ENCODE measurements at places on chromosomes 11 and 22.
A peak's percentile ranks its signal among the peaks of the same experiment; 100 is the strongest.

DNA sequence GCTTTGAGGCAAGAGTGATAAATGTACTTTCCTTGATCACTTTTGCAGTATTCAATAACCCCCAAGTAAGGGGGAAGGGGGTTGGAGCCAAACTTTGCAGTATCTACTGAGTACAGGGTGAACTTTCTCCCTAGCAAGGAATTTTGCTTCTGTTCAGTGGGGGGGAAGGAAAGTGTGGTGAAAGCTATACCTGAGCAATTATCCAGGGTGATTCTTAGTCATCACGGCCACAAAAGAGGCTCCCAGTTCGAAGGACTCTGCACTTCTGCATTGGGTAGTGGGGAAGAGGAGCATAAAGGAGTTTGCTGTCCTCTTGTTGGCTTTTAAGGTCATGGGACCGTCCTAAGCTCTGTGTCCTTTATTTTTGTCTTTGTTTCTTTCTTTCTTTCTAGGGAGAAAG, 346.5 kb upstream of the SYN3 start:
- DNase-seq, result no peak

DNA sequence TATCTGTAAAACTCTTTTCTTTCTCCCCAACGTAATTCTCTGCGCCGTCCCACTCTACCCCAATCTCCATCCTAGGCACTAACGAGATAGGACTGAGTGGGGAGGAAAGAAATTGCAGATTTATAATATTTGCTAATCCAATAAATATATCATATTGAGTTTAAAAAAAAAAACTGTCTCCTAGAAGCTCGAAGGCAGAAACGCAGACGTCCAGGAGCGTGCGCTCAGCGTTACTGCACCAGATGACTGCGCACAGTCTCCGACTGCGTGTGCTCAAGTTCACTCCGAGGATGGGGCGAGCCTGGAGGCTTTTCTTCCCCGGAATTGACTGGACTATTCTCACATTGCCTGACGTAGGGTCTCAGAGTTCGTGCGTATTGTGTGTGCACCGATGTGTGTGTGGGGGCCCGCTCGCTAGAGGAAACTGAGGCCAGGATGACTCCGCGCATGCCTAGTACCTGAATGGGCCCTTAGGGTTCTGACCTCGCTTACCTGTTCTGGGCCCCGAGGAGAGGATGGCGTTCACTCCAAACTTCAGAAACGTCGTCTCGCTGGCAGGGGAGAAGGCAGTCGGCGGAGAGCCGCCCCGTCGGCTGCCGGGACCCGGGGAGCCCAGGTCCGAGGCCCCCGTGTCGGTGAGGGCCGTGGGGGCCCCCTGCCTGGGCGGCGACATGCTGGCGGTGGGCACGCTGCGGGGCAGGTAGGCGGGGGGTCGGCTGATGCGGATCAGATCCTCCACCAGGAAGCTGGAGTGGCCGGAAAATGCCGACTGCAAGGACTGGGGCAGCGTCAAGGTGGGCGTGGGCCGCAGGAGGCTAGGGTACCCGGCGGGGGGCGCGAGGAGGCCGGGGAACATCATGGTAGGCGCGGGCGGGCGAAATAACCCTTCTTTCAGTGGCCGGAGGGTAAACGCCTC, 551 bp downstream of the DBX1 start:
- DNase-seq, result no peak

DNA sequence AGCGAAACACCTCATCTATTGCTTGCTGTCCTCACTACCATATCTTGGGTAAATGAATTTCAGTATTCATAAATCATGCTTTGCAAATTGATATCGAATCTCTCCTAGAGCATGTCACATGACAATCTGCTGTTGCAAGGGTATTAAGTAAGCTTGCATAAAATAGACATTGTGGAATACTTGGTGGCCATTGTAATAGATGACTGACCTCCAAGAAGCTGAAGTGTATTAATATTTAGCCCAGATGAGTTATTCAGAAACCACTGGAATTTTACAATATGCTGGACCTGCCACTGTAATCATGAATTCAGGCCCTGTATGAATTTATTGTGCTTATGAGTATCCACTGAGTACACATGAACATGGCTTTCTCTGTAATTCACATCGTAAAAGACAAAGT, 289.7 kb upstream of the ARHGAP42 start:
- no peak for DNase-seq

GRCh38 chr11:58609723-58610122, 12.7 kb upstream of the CNTF start:
- no peak for DNase-seq

DNA sequence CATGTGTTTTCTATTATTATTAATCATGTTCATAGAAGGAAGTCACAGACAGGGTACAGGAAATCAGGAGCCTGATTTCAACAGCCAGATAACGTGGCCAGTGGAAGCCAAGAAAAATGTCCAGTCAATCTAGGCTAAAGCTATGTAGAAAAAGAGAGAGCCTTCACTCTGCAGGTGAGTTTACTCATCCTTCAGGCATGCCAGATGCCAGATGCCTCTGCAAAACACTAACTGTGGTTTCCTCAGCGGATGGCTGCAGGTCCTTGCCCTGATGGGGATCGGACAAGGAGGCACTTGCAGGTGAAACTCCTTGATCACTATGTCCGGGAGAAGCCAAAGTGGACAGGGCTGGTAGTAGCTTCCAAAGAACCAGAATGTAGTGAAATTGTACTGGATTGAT, 962.3 kb upstream of the RAG2 start:
- no peak for DNase-seq

GRCh38 chr11:64347193-64347867, 7.3 kb downstream of the CCDC88B start:
- no peak for DNase-seq

DNA sequence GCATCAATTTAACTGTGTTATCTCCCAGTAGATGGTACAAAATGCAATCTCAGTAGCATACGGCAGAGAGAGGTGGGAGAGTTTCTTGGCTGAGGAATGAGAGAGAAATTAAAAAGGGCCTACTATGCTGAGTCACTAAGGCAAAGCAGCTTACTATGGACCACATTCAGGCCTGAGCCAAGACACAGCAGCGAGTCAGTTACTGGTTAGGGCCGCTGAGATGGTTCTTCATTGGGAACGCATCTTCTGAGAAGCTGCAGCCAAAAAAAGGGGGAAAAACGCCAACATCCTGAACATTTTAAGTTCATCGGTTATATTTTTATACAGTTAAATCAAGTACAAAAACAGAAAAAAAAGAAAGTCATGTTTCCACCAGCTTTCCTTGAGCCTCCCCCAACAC, 61.1 kb upstream of the BDNF start:
- no peak for DNase-seq

- DNase-seq, result peak; percentile 31
These were observed 4.6 kb downstream of the SAA2 start for GRCh38 chr11:18243783-18244362.

GRCh38 chr22:44581096-44581435, 83.0 kb upstream of the RTL6 start:
- DNase-seq, result no peak

- no peak for DNase-seq
These were observed 13.1 kb upstream of the HIKESHI start for GRCh38 chr11:86288776-86289507.

DNA sequence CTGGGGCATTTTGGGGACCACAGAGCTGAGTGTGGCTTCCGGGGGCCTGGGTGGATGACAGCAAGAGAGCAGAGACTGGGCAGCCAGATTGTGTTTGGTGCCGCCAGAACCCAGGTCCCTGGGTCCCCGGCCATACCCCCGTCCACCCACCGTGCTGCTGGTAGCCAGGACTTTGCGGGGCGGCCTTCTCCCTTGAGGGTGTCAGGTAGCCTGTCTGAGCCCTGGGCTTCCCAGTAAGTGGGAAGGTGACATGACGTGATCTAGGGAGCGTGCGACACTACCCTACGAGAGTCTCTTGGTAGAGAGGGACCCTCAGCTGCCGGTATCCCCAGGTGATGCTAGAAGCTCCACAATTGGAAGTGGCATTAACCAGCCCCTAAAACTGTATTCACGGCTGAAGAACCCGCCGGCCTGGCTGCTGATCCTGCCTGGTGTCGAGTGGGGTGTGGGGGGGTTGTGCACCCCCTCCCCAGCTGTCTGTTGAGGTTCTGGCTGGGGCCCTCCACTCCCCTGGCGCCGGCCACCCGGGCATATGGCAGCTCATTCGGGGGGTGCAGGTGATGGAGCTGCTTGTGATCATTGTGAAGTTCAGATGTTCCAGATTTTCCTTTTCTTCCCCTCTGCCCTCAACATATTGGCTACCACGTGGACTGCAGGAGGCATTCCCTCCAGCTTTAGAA, 66.9 kb downstream of the MPPED1 start:
- no peak for DNase-seq

DNA sequence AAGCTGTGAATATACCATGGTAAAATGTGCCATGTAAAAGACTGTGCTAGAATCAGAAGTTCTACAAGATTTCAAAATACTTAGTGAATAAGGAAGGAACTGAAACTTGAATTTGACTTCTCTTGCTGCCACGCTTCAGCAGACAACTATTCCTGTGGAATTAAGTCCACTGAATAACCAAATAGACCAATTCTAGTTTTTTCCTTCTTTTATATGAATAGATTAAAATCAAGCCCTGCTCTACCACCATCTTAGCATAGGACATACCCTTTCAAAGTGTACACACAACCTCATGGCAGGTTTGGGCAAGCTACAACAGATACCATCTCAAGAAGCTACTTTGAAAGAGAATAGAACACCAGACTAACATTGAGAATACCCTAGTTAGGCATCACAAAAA, 23.4 kb upstream of the CLNS1A start:
- DNase-seq, result no peak

- no peak for DNase-seq
These were observed 85.9 kb downstream of the MICAL2 start for GRCh38 chr11:12196308-12196707.

DNA sequence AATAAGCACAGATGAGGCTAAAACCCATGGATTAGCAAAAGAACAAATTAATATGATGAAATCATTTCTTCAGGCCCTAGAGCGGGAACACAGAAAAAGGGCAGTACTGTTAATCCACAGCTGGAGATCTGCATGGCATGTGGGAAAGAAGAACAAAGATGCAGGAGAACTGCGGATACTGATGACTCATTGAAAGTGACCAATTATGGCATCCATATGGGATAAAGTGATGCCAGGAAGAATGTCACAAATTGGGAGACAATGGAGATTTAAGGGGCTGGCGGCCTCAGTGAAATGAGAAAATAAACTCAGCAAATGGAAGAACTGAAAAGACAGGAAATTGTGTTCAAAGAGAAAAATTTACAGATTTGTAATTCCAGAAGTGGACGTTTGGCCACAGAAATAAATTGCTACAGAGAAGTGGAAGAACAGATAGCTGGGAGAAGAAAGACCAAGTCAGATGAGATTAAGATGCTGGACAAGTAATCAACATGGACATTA, 39.4 kb downstream of the SIK3 start:
- DNase-seq, result no peak

DNA sequence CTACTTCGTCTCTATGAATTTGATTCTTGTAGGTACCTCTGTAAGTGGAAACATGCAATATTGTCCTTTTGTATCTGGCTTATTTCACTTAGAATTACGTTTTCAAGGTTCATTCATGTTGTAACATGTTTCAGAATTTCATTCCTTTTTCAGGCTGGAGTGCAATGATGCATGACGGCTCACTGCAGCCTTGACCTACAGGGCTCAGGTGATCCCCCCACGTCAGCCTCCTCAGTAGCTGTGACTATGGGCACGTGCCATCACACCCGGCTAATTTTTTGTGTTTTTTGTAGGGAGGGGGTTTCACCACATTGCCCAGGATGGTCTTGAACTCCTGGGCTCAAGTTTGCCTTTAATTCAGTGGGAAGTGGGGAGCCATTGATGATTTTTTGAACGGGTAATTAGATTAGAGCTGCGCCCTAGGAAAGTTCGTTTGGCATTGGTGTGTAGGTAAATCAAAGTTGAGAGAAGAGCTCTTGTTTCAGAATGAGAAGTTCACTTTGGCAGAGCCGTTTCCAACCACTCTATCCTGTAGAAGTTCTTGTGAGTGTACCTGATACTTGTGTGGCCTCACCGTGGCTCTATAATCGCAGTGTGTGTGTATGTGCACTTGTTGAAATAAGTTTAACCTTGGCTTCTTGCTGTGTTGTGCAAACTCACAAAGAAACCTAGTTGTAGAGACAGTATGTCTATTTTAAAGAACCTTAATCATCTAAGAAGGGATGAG, 115.9 kb downstream of the NAV2 start:
- no peak for DNase-seq

- no peak for DNase-seq
These were observed 4.9 kb downstream of the TMEM109 start for GRCh38 chr11:60918939-60919265.

GRCh38 chr11:83456566-83456965, 170.4 kb upstream of the CCDC90B start:
- DNase-seq, result no peak

All from fibroblast of skin of left quadriceps (primary cell).